Smooth muscle cell of the brain vasculature (primary cell): ENCODE measurements at places on chromosomes 3 and 15.

- DNase-seq = no peak
These were observed 91.1 kb upstream of the MRPS22 start for GRCh38 chr3:139252719-139253118.

DNA sequence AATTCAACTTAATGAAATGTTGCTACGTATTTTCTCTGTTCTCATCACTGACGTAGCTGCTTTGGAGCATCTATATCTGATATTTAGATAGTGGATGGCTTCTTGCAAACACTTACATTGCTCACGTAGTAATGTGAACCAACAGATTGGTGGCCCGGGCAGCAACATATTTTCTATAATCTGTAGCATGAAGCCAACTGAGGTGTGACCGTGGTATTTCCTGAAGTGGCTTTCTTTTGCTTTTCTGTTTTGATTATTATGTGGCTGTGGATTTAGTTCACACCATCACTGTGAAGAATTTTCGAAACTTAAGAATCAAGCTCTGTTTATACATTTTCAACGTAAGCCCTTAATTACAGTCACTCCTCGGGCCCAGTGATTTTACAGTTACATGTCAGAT lies 288.5 kb downstream of the LPP start:
- no peak for DNase-seq

DNA sequence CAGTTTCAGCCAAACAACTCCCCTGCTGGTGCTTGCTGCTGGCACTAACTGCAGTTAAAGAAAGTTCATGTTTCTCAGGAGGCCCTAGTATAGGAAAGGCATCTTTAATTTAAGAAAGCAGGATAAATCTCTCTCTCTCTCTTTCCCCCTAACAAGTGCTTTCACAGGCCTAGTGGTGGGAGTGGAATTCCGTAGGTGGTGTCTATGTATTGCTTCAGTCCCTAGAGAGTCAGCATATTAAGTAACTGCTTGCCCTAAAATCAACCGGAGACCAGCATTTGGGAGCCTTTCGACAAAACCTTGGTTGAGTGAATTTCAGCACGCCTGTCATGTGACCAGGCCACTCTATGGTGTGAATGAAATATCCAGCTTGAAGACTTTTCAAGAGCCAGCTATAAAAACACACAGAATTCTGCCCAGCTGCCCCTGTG lies 169.2 kb upstream of the TGFBR2 start:
- peak; percentile 57 for DNase-seq

- DNase-seq = no peak
These were observed 6.0 kb downstream of the ONECUT1 start for GRCh38 chr15:52783929-52784798.

DNA sequence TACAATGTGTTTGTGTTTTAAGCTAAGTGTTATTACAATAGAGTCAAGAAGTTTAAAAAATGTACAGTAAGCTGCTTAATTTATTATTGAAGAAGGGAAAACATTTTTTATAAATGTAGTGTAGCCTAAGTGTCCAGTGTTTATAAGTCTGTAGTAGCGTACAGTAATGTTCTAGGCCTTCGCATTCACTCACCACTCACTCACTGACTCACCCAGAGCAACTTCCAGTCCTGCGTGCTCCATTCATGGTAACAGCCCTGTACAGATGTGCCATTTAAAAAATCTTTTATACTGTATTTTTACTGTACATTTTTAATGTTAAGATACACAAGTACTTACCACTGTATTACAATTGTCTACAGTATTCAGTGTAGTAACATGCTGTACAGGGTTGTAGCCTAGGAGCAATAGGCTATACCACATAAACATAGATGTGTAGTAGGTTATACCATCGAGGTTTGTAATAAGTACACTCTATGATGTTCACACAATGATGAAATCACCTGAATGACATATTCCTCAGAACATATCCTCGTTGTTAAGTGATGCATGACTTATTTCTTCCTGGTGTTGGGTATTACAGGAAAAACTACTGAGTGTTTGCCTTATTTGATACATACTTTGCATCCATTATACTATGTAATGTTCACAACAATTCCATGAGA lies 156.6 kb upstream of the NUDT16 start:
- no peak for DNase-seq

- no peak for DNase-seq
These were observed 320.6 kb upstream of the TBL1XR1 start for GRCh38 chr3:177517906-177518305.

GRCh38 chr3:100045696-100046095 lies 68.6 kb downstream of the FILIP1L start:
- DNase-seq = peak; percentile 77

GRCh38 chr3:97917813-97918536 lies 54.3 kb downstream of the RIOX2 start:
- DNase-seq = no peak

GRCh38 chr3:56375654-56376053 lies 92.6 kb downstream of the ERC2 start:
- no peak for DNase-seq

- no peak for DNase-seq
These were observed 73.6 kb downstream of the EEFSEC start for GRCh38 chr3:128226795-128227395.

- DNase-seq = no peak
These were observed 220.0 kb downstream of the ADAMTSL3 start for GRCh38 chr15:83873966-83874365.

DNA sequence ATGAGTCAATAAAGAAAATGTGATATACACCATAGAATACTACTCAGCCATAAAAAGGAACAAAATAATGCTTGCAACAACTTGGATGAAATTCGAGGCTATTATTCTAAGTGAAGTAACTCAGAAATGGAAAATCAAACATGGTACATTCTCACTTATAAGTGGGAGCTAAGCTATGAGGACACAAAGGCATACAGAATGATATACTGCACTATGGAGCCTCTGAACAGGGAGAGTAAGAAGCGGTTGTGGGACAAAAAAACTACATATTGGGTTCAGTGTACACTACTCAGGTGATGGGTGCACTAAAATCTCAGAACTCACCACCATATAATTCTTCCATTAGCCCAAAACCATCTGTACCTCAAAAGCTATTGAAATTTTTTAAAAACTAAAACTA lies 68.8 kb upstream of the AKAP13 start:
- no peak for DNase-seq

DNA sequence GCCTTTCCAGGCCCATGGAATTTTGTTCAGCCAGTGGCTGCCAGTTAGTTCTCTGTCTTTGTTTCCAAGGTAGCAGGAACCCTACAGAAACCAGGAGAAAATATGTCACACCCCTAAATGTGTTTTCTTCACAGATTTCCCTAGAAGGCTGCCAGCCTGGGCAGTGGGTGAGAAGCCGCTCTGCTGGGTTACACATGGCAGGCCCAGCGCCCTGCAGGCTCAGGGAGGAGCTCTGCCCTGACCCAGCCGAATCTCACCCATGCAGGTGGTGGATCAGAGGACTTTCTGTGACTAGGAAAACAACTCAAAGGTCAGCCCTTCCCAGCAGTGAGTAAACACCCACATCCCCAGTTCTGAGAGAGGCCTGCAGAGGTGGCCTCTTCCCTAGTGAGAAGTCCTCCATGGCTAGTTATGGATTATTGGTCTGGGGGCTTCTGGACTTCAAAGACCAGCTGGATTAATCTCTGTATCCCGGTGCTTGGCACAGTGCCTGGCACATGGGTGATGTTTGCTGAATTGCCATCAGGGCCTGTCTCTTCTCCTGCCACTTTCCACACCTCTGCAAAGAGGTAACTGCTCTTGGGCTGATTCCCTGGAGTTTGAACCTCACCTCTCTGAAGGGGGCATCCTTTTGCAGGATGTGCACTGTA lies 34.7 kb upstream of the BDH1 start:
- DNase-seq = no peak

GRCh38 chr3:120459196-120459595 lies 8.4 kb upstream of the FSTL1 start:
- no peak for DNase-seq

GRCh38 chr3:15271030-15271429 lies 61.4 kb downstream of the SH3BP5 start:
- no peak for DNase-seq

GRCh38 chr15:31954374-31955172 lies 75.7 kb upstream of the CHRNA7 start:
- DNase-seq = no peak

GRCh38 chr3:173857154-173857553 lies 459.6 kb downstream of the NLGN1 start:
- no peak for DNase-seq

GRCh38 chr15:39807791-39808190 lies 25.1 kb upstream of the FSIP1 start:
- no peak for DNase-seq

DNA sequence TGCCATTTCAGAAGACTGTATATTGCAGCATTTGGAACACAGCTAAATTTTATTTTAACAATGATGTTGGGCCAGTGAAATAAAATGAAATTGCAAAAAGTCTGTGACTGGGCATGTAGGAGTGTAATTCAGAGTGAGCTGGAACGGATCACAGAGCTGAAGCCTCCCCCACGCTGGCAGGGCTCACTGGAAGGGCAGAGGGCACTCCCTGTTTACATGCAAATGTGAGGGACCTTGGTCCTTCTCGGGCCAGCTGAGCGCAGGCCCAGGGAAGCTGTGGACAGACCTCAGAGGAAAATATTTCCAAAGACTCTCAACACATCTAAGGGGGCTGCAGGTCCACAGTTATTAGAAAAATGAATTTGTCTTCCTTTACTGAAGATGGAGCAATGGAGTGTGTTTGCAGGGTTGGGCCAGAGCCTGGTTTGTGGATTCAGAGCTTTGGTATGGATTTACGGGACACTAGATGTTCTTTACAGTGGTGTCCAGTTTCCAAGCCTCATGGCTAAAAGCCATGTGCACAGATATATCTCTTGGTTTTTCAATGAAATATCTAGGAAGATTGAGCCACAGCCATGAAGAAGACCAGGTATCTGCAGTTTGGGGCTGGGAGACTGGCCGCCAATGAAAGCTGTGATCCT lies 32.0 kb downstream of the TRPM1 start:
- DNase-seq = no peak

DNA sequence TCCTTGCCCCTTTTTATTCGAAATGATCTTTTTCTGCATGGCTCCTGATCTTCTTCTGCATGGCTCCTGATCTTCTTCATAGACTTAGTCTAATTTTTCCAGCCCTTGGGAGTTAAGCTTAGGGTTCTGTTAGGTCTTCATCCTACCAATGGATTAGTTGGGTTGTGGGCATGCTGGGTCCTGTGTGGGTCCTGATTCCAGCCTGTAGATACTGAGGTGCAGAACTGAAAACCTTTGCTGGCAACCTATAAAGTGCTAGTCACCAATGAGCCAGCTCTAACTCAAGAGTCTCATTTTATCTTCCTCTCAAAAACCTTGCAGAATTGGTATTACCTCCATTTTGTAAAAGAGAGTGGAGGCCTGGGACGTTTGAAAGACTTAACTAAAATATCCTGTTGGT lies 229.2 kb downstream of the CLSTN2 start:
- DNase-seq = no peak

GRCh38 chr15:92621972-92622533 lies 33.5 kb downstream of the FAM174B start:
- DNase-seq = no peak

- DNase-seq = no peak
These were observed 55.1 kb downstream of the CD47 start for GRCh38 chr3:108035751-108036150.

DNA sequence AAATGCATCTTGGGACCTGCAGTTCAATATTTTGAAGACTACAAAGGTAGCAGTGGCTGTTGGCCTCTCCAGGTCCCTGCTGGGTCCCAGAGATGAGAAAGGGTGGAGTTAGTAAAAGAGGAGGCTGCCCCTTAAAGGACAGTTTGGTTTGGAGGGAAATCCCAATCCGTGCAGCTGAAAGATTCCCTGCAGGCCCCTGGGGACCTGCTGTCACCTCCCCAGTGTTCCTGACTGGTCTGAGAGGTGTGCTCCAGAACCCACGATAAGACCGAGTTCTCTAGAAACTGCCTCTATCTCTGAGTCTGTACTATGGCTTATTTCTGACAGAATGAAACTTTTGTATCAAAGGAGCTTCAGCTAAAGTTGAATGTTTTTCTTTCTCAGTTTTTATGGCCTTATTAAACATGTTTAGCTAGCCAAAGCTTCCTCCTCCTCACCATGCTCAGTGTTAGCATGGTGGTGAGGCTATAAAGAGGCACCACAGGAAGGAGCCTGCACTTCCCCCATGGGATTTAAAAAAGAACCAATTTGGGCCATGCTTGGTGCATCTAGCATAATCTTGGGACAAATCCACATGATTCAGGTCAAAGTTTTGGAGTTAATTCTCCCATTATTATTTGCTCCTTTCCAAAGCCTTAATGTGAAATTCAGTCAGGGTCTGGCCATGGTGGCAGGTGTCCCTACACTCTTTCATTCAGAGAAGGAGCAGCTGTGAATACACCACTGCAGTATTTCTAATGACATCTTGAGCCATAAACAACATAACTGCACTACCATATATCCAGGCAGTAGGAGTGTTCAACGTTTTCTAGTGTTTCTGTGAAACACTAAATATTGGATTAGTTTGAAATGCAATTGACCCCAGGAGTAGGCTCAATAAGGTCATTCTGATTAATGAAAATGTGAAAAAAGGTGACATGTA lies 74.4 kb downstream of the ATP1B3 start:
- DNase-seq = no peak

DNA sequence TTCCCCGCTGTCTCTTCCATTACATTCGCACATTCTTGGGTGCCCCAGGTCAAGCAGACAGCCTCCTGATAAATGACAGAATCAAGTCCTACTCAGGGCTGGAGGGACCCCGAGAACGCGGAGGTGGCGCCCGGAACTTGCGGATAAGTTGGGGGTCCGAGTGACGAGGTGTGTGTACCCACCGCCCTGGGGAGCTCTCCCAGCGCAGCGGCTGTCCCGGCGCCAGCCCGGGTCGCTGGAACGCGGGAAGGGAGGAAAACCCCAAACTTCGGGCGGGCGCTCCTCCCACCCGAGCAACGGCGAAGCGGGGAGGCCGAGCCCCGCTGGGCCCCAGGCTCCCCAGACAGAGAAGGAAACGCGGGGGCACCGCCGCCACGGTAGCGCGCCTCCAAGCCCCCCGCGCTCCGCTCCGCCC lies 550 bp downstream of the CLN6 start:
- no peak for DNase-seq

DNA sequence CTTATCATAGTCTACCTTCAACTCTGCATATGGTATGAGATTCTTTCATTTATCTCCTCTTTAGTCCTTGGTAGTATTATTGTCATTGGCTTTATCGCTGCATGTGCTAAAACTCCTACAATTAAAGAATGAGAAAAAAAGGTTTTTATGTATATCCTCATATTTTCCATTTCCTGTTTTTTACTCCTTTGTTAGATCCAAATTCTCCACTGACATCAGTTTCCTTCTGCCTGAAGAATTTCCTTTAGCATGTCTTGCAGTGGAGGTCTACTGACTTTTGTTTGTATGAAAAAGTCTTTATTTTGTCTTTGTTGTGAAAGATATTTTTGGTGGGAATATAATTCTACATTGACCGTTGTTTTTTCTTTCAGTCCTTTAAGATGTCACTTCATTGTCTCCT lies 81.0 kb upstream of the TNIK start:
- DNase-seq = no peak

DNA sequence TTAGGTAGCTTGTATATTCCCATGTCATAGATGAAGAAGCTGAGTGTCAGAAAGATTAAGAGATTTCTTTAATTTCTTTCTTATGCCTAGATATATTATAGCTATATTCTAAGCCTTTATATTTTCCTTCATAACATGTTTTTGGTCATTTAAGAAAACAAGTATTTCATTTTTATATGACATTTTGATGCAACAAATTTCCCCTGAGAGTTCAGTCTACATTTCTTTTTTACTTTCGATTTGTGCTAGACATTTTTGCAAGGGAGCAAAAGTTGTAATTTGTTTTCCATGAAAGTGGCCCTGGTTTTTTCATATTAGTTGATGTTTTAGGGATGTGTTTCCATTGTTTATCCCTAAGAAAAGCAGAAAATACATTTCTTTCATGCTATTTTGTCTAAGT lies 344.9 kb downstream of the NLGN1 start:
- DNase-seq = no peak
